Left ventricle myocardium superior (tissue), 1 donor: ENCODE measurements at places on chromosomes 5 and 9.

DNA sequence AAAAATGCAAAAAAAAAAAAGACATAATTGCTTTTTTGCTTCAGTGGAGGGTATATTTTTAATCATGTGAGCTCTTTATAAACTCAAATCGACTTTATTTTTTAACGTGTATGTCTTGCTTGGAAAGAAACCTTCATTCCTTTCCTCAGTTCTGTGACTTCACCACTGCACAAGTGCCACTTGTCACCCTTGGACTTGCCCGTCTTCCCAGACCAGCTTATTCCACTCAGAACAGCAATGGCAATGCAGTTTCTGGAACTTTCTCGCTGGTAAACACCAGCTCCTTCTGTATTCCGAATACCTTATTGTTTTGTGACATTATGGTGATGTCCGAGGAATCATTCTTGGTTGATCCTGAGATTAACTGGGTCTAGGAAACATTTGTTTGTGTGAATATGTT is 440.5 kb upstream of the ADAMTS16 start:
- DNase-seq: no peak

DNA sequence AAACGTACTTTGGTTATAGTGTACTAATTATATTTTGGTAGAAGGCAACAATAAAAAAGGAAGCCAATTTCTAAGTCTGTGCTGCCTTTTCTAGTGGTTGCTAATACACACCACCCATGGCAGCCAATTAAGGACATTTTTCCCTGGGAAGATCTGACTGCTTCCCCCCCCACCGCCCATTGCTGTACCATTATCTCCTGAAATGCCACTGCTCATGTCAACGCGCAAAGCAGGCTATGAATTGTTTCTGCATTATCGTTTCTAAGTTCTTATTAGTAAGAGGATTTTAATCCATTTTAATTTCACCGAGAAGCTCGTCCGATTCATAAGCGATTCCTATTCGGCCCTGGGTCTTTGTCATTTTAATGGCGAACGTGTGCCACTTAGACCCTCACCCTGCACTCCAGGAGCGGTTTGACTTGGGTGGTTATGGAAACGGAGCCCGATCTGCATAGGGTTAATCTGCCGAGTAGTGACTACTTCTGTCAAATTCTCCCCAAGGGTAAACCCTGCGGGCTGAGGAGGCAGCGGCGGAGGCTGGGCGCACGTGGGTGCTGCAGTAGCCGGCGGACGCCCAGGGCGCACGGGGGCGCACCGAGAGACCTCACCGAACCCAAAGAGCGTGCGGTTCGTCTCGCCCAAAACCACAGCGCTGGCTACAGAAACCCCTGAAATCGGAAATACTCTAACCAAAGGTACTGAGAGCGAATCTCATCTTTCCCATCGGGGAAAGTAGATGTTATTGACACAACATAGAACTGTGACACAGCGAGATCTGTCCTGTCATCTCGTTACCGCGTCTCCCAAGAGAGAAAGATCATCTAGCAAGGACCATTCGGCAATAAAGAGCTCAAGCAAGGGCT is 55.8 kb upstream of the SHC3 start:
- peak; percentile 36 for DNase-seq

DNA sequence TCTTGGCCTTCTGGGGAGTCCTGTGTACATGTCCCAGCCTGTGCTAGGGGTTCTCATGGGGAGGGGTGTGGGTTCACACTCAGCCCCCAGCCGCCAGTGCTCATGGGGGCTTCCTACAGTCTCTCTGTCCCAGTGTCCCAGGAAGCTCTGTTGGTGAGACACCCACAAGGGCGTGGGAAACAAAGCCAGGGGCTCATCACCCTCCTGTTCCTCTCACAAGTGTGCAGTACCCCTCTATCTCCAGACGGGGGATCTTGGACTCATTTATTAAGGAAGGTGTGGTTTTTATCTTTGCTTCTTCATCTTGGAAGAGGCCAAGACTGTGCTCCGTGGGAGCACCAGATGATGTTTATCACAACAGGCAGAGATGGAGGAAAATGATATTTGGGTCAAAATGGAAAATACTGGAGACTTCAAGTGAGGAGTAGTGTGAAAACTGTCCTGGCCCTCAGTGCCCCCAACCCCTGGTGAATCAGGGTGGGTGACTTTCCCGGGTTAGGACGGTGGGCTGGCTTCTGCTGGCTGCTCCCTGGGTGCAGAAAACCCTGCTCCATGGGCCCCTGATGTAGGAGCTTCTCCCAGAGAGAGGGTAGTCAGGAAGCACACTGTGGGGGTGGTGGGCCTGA is 15.2 kb downstream of the TMEM171 start:
- DNase-seq: no peak

DNA sequence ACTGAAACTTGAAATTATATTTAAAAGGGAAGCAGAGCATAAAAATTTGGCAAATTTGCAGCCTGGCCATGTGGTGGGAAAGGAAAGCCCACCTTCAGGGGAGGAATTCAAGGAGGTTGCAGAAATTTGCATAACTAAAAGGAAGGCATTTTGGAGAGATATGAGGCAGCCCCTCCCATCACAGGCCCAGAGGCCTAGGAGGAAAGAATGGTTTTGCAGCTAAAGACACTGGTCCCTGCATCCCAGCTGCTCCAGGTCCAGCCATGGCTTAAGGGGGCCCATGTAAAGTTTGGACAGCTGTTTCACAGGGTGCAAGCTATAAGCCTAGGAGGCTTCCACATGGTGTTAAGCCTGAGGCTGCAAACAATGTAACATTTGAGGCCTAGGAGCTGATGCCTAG is 212.5 kb downstream of the NNT start:
- DNase-seq: no peak

- DNase-seq: no peak
These were observed 26.7 kb downstream of the UNC5A start for GRCh38 chr5:176836811-176837706.

GRCh38 chr5:51095486-51095885 is 287.8 kb upstream of the ISL1 start:
- no peak for DNase-seq

- DNase-seq: peak; percentile 28
These were observed 147.9 kb upstream of the COL5A1 start for GRCh38 chr9:134493461-134494272.

GRCh38 chr9:84793251-84793650 is 123.7 kb downstream of the NTRK2 start:
- DNase-seq: no peak

DNA sequence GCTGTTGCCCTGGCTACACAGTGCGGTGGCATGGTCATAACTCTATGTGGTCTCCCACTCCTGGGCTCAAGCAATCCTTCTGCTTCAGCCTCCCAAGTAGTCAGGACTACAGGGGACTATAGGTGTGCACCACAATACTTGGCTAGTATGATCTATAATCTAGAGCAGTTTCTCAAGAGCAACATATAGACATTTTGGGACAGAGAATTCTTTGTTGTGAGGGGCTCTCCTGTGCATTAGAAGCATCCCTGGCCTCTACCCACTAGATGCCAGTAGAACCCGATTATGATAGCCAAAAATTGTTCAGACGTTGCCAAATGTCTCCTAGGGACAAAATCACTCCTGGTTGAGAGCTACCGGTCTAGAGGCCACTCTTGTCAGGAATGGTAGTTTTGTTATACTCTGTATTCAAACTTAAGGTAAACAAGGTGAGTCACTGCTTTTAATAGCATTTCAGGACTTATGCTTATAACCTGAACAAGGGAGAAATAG is 7.2 kb downstream of the ANKHD1 start:
- no peak for DNase-seq

DNA sequence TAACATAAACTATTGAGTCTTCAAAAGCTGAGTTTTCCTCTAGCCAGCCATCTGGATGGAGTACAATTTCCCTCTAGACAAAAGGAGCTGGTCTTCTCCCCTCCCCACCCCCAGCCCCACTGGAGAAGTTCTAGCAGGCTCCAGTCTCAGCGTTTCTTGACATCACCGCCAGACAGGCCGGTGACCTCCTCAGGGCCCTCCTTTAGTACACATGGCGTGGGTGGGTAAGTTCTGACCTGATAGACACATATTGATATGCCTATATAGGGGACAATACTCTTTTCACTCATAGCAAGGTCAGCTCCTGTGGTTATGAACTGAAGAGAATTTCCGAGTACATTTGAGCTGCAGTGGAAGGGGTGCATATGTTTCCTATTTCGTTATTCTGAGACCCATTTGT is 27.2 kb downstream of the DNAI1 start:
- DNase-seq: no peak

- DNase-seq: no peak
These were observed 283.9 kb upstream of the RFX3 start for GRCh38 chr9:3809724-3810123.
